Endodermal cell (in vitro differentiated cells): ENCODE measurements at places on chromosomes 4 and X. TPM values are rescaled to one million over a fixed set of nuclear protein-coding genes. Genes with fewer than 3 reads are reported as not detected.
A peak's percentile ranks its signal among the peaks of the same experiment; 100 is the strongest.

The ADH1B gene
- total RNA-seq: not detected in 3 replicates

The CENPVL1 gene
- 0.63 and 0.64 TPM in 2 replicates for total RNA-seq

The GLOD5 gene
- total RNA-seq: not detected in 3 replicates

The SAGE1 gene
- total RNA-seq: not detected in 2 replicates

The KIAA1210 gene
- not detected in 3 replicates for total RNA-seq

The XAGE1A gene
- not detected in 2 replicates for total RNA-seq

- no peaks in the 10 kb centered on the region for H3K27me3 ChIP-seq
- DNase-seq: peak; percentile 61
- no peaks in the 10 kb centered on the region for H3K36me3 ChIP-seq
- H3K4me3 ChIP-seq: no peak overlapping the region
- H3K27ac ChIP-seq: no peak overlapping the region
Observed at GRCh38 chr4:91958596-91958995, 345.2 kb upstream of the GRID2 start.

DNA sequence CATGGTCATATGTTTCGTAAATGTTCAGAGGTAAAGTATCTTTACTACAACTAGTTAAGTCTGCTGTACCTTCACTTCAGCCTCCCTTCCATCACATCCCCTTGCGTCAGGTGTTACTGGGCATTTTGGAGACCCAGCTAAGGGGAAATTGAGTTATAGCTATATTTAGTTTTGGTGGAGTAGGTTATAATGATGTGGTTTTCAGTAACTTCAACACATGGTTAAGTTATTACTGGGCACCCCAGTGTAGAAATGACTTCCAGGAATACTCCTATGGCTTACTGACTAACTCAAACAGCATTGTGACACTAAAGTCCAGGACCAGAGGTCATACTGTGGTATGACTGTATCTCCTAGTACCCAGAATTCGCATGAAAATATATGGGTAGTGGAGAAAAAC lies 23.4 kb upstream of the ACSL1 start:
- no peak overlapping the region for H3K27ac ChIP-seq
- no peak for DNase-seq
- no peaks in the 10 kb centered on the region for H3K27me3 ChIP-seq
- no peaks in the 10 kb centered on the region for H3K4me1 ChIP-seq

DNA sequence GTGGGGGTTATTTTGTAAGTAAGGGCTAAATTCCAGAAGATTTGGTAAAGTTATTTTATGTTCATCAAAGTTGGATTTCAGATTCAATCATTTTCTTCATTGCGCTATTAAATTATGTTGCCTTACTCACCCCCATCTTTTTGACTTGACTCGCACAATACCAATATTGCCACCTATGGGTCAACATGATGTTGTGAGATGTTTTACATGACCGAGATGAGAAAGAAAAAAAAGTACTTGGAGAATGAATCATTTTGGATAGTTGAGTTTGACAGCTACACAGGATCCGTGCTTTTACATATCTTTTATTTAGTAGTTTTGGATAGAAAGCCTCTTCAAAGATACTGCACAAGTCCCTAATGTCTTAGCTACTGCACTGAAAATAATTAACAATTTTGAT lies 224.2 kb upstream of the EMCN start:
- no peaks in the 10 kb centered on the region for H3K36me3 ChIP-seq
- peaks cover 3% of the 10 kb centered on the region for H3K4me1 ChIP-seq
- H3K27ac ChIP-seq: no peak overlapping the region
- no peak overlapping the region for H3K4me3 ChIP-seq
- H3K27me3 ChIP-seq: no peaks in the 10 kb centered on the region
- DNase-seq: no peak

DNA sequence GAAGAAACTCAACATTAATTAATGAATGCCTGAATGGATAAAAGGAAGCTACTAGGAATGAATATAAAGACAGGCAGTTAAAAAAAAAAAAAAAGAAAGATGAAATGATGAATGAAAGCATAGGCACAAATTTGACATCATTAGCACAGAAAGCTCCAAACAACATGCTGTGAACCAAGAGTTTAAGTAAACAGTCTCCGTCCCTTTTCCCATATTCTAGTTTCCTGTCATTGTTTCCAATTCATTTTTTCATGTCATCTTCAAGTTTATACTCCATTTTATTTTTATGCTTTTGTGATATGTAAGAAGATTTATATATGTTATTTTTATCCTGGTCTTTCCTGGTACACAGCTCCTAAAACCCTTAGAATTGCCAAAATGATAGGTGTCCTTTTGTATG lies 17.7 kb upstream of the AASDH start:
- H3K36me3 ChIP-seq: peaks cover 63% of the 10 kb centered on the region
- H3K27ac ChIP-seq: no peak overlapping the region
- no peak overlapping the region for H3K4me3 ChIP-seq
- no peak for DNase-seq
- H3K27me3 ChIP-seq: no peaks in the 10 kb centered on the region

- no peak for DNase-seq
- H3K27ac ChIP-seq: no peak overlapping the region
- no peaks in the 10 kb centered on the region for H3K4me1 ChIP-seq
- H3K4me3 ChIP-seq: no peak overlapping the region
Observed at GRCh38 chrX:109655502-109656201, 30.7 kb upstream of the KCNE5 start.

DNA sequence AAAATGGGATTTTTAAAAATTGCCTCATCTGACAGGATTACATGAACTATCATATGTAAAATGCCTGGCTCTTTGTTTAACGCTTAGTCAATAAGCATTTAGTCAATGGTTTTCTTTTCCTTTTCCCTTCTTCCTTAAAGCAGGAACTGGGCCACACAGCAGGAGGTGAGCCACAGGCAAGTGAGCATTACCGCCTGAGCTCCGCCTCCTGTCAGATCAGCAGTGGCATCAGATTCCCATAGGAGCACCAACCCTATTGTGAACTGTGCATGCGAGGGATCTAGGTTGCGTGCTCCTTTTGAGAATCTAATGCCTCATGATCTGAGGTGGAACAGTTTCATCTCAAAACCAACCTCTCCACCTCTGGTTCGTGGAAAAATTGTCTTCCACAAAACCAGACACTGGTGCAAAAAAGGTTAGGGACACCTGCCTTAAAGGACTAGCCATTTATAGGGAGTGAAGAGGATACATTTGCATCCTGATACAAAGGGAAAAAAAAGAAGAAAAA lies 306.1 kb downstream of the FBXW7 start:
- no peaks in the 10 kb centered on the region for H3K4me1 ChIP-seq
- H3K27ac ChIP-seq: no peak overlapping the region
- H3K36me3 ChIP-seq: no peaks in the 10 kb centered on the region
- no peak overlapping the region for H3K4me3 ChIP-seq

- no peak overlapping the region for H3K27ac ChIP-seq
- H3K36me3 ChIP-seq: no peaks in the 10 kb centered on the region
- no peaks in the 10 kb centered on the region for H3K27me3 ChIP-seq
- no peak for DNase-seq
Observed at GRCh38 chrX:22486296-22486695, 213.6 kb downstream of the CBLL2 start.

GRCh38 chr4:13980317-13981310 lies 353.1 kb upstream of the BOD1L1 start:
- no peak for DNase-seq
- H3K27ac ChIP-seq: no peak overlapping the region
- H3K27me3 ChIP-seq: no peaks in the 10 kb centered on the region
- H3K4me1 ChIP-seq: no peaks in the 10 kb centered on the region
- H3K4me3 ChIP-seq: no peak overlapping the region

DNA sequence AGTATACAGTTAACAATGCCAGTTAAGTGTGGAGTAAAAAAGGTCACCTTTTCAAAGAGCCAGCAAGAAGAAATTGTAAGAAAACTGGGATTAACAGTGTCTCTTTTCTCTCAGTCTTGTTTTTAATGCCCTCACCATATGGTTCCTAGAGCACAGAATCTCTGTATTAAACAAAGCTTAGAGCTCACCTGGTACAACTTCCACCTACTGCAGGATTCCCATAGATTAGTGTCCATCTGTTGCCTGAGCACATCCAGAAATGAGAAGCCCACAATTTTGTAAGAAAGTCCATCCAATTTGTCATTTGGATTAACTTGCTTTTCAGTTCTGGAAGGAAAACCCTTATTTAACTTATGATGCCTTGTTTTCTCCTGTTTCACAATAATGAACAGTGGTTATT lies 1037.1 kb downstream of the STPG2 start:
- no peak overlapping the region for H3K4me3 ChIP-seq
- no peaks in the 10 kb centered on the region for H3K4me1 ChIP-seq
- no peak for DNase-seq
- H3K27ac ChIP-seq: no peak overlapping the region

- DNase-seq: peak; percentile 51
- peaks cover 4% of the 10 kb centered on the region for H3K36me3 ChIP-seq
- no peak overlapping the region for H3K4me3 ChIP-seq
- H3K27me3 ChIP-seq: no peaks in the 10 kb centered on the region
- H3K4me1 ChIP-seq: peaks cover 5% of the 10 kb centered on the region
Observed at GRCh38 chr4:139460565-139460964, 6.6 kb downstream of the RAB33B start.

GRCh38 chr4:2423695-2424094 lies 4.9 kb downstream of the CFAP99 start:
- H3K27ac ChIP-seq: no peak overlapping the region
- DNase-seq: peak; percentile 51
- no peak overlapping the region for H3K4me3 ChIP-seq
- peaks cover 5% of the 10 kb centered on the region for H3K4me1 ChIP-seq
- H3K36me3 ChIP-seq: no peaks in the 10 kb centered on the region

DNA sequence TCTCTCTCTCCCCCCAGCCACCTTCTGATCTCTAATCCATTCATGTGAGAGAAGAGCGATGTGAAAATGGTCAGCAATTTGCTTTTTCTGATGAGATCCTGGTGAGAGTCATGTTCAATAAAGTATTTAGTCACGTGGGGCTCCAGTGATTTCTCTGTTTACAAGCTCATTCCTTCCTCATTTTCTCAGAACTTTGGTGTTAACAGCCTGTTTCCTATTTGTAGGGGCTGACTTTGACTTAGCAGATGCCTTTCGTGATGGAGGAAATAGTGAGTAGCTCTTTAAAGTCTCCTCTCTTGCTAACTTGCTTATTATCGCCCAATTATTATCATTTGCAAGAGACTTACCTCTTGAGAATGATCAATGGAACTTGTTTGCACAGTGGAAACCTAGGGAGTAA lies 72.6 kb upstream of the CD99 start:
- H3K36me3 ChIP-seq: peaks cover 72% of the 10 kb centered on the region
- no peak overlapping the region for H3K4me3 ChIP-seq
- H3K27ac ChIP-seq: no peak overlapping the region
- no peak for DNase-seq
- H3K4me1 ChIP-seq: no peaks in the 10 kb centered on the region

DNA sequence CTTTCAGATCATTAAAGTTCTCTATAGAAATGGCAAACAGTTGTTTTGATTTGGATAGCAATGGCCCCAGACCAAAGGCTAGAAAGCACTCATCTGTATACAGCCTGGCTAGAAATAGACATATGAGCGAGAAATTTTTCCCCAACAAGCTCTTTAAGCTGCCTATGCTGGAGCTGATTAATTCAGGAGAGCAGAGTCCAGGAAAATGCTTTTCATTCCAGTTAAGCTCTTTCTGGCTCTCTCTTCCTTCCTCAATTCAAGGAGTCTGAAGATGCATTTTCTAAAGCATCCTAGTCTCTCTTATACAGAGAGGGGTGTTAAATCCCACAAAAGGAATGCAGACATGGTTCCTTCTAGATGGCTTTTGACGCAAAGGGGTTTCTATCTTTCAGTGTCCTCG lies 141.7 kb upstream of the RAI2 start:
- no peaks in the 10 kb centered on the region for H3K36me3 ChIP-seq
- no peaks in the 10 kb centered on the region for H3K27me3 ChIP-seq
- DNase-seq: no peak
- no peak overlapping the region for H3K27ac ChIP-seq

GRCh38 chr4:16652732-16653305 lies 245.6 kb downstream of the LDB2 start:
- no peak overlapping the region for H3K27ac ChIP-seq
- no peak overlapping the region for H3K4me3 ChIP-seq
- no peaks in the 10 kb centered on the region for H3K4me1 ChIP-seq
- no peak for DNase-seq

GRCh38 chr4:104424989-104425388 lies 69.7 kb downstream of the CXXC4 start:
- H3K27me3 ChIP-seq: no peaks in the 10 kb centered on the region
- H3K36me3 ChIP-seq: no peaks in the 10 kb centered on the region
- H3K27ac ChIP-seq: peak overlapping the region; percentile 99
- H3K4me1 ChIP-seq: no peaks in the 10 kb centered on the region
- DNase-seq: no peak

DNA sequence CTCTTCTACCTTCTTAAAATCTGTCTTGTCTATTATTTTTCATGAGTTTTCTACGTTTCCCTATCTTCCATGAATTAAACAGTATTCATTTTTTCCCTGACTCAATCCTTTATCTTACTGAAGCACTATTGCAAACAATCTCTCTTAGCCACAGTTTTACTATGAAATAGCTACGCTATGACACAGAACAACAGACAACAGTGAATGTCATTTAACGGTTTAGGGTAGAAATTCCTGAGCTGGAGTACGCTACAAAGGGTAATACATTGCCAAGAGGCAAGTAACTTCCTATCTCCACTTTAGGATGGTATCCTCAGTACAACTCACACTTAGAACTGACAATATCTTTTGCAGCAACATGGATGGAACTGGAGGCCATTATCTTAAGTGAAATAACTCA lies 552.6 kb downstream of the INPP4B start:
- H3K27me3 ChIP-seq: no peaks in the 10 kb centered on the region
- no peak overlapping the region for H3K27ac ChIP-seq
- H3K4me1 ChIP-seq: no peaks in the 10 kb centered on the region
- DNase-seq: no peak
- H3K4me3 ChIP-seq: no peak overlapping the region

- peak; percentile 52 for DNase-seq
- no peak overlapping the region for H3K27ac ChIP-seq
- H3K4me3 ChIP-seq: no peak overlapping the region
- no peaks in the 10 kb centered on the region for H3K27me3 ChIP-seq
- H3K36me3 ChIP-seq: no peaks in the 10 kb centered on the region
- H3K4me1 ChIP-seq: no peaks in the 10 kb centered on the region
Observed at GRCh38 chr4:67122029-67122428, 423.3 kb downstream of the CENPC start.

DNA sequence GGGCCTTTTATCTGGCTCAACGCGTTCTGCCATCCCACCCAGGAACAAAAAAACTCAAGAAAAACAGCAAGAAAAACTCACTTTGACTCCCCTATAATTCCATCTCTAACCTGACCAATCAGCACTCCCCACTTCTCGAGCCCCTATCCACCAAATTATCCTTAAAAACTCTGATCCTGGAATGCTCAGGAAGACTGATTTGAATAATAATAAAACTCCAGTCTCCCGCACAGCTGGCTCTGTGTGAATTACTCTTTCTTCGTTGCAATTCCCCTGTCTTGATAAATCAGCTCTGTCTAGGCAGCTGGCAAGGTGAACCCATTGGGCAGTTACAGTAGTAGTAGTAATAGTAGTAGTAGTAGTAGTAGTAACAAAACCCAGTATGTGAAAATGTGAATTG lies 165.7 kb upstream of the CASK start:
- DNase-seq: no peak
- H3K4me3 ChIP-seq: no peak overlapping the region
- H3K27ac ChIP-seq: no peak overlapping the region
- H3K4me1 ChIP-seq: no peaks in the 10 kb centered on the region
- H3K27me3 ChIP-seq: no peaks in the 10 kb centered on the region
